Fibroblast of skin of right quadriceps (primary cell): ENCODE measurements at places on chromosomes 1 and 21.

GRCh38 chr1:156431366-156431765 lies 62.4 kb downstream of the RHBG start:
- DNase-seq: no peak

GRCh38 chr1:21337928-21338572 lies 47.8 kb upstream of the ECE1 start:
- DNase-seq: no peak

GRCh38 chr1:246726255-246726679 lies 2.1 kb downstream of the SCCPDH start:
- DNase-seq: no peak

GRCh38 chr1:2417833-2418225 lies 5.5 kb upstream of the PEX10 start:
- no peak for DNase-seq

DNA sequence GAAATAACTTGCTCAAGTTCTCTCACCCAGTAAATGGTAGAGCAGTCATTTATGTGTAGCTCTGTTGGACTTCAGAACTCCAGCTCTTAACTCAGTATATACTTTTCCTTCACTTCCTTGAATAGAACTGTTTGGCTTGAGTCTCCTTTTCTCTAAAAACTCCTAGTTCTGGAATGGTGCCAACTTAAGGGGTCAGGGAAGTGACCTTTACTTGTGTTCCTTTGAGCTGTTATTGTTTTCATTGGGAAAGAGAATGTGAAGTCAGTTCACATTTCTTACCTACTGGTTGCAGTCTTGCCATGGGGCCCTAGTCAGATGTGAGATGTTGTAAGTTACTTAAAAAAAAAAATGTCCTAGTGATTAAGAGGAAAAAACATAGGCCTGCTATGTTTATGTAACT lies 77.0 kb upstream of the MACF1 start:
- no peak for DNase-seq

- DNase-seq: no peak
Observed at GRCh38 chr1:186770421-186770820, 58.3 kb upstream of the PLA2G4A start.
